Activated CD4-positive, alpha-beta T cell treated with anti-CD3 and anti-CD28 coated beads for 48 hours (primary cell): ENCODE measurements at places on chromosomes 2 and 18.

DNA sequence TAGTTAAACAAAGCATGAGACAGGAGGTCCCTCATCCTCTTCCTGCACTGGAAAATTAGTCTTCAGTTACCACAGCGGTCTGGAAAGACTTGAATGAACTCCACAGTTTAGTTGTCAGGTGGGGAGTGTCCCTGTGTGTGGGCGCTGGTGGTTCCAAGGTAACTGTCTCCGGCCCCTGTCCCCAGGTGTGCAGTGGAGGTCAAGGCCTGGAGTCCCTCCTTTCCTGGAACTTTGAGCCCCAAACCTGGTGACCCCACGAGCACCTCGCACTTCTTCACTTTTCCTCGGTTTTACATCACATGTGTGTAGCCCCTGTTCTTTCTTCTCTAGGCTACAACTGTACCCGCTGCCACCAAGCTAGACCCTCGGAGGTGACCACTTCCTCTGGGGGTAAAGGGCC lies 28.0 kb upstream of the INHBB start:
- DNase-seq = no peak

- no peak for DNase-seq
Observed at GRCh38 chr2:177335917-177336450, 56.6 kb upstream of the AGPS start.

DNA sequence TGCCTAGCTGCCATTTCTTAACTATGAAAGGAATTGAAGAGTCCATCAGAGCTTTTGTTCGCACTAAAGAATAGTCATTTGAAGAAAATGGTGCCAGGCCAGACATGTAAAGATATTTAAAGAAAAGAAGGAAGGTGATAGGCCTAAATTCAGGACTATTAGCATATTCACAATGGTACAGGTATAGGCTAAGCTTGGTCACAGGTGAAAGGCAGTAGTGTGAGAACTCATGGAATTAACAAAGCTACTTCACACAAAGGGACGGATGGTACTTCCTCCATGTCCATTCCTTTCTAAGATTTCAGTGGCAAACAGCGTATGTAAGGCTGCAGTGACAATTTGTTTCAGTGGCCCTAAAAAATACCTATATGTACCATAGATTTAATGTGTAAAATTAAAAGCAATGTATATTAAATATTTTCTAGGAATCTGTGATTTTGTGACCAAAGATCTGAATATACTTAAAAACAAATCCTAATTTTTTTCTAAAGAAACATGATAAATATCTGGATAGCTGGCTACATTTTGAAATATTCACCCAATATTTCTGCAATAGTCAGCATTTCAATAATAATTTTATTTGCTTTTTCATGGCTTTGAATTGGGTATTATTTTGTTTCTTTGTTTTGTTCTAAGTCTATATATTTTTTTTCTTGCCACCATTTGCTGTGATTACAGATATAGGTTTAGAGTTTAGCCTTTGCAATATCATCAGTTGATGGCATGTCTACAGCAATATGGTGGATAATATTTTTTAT lies 116.1 kb downstream of the CAMKMT start:
- DNase-seq = no peak

GRCh38 chr18:10315522-10315921 lies 138.9 kb upstream of the APCDD1 start:
- no peak for DNase-seq

DNA sequence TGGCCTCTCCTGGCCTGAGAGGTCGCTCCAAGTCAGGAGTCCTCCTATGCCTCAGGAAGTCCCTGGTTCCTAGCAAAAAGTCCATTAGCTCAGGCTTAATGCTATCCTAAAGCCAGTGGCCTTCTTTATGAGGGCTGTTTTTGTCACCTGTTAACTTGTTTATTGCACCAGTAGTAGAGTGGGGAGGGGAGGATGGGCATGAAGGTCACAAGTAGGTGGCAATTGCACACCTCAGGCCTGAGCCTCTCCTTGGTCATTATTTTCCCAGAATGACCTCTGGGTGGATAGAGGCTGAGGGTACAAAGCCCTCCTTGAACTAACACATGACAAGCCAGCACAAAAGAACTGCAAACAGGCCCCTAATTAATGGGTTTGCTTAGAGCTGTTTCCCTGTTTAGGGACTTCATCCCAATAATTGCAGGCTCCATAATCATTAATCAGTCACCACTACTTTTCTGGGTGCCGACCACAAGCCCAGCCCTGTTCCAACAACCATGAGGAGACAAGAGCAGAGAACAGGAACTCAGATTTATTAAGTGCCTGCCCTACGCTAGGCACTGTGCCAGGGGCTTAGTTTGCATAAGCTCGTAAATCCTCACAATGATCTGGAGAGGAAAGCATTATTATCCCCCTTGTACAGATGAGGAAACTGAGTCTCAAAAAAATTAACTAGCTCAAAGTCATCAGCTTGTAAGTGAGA lies 123.0 kb upstream of the PKDCC start:
- no peak for DNase-seq

DNA sequence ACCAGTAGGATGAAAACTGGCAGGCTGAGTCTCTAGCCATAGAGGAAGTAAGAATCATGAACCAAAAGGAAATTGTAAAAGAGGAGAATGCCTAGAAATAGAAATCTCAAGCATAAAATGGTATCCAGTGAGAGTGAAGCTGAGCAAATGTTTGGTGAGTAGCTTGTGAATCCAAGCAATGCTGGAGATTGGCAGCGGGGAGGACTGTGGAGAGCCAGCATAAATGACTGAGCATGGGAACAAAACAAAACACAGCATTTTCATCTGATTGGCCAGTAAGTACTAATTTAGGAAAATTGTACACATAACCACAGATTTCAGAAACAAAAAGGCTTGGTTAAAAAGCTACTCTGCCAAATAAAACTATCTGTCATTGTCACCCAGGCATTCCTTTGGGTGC lies 390.0 kb downstream of the STK39 start:
- no peak for DNase-seq

DNA sequence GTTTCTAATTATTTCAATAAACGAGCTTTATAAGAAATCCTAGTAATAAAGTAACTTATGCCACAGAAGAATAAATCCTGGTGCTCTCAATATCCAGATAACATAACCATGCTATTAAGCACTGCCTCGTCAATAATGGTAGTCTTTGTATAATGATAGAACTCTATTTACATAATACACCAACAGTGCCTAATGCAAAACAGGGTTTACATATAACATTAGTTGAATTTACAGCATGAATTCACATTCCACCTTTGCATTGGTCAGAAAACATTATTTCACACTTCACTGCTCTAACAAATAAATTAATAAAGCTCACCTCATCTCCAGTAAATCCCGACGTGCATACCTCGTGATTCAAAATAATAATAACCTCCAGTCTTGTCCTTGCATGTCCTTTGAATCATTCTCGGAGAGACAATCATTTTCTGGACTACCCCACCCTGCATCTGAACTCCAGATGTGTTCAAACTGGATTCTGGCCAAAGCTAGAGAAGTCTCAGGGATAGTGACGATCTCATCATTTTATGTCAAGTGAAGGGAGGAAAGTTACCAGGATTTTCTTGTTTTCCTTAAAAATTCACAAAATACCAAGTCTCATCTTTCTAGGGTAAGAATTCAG lies 189.2 kb downstream of the NCKAP5 start:
- DNase-seq = no peak

GRCh38 chr2:119879502-119879901 lies 119.8 kb downstream of the PTPN4 start:
- no peak for DNase-seq

GRCh38 chr2:68689553-68690537 lies 44.8 kb upstream of the ARHGAP25 start:
- peak; percentile 35 for DNase-seq

- peak; percentile 48 for DNase-seq
Observed at GRCh38 chr2:135913727-135914365, 37.6 kb upstream of the MCM6 start.

DNA sequence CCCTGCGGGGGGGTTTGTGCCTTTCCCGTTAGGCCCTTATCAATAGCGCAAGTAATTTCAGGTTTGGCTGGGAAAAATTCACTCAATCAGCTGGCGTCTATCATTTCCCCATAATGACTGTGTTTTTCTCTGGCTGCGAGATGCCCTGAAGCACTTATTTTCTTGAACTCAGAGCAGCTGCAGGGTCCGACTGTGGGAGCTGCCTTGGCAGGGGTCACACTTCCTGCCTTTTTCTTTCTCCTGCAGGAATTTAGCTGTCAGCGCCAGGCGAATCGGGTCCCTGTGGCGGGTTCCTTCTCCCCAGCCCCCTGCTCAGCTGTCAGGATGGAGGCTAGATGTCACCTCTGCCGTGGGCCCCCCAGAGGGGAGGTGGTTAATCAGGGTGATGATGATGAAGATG lies 81.3 kb upstream of the HPCAL1 start:
- no peak for DNase-seq

- no peak for DNase-seq
Observed at GRCh38 chr2:65525616-65526231, 93.3 kb upstream of the SPRED2 start.

GRCh38 chr2:17287183-17287582 lies 231.1 kb downstream of the RAD51AP2 start:
- DNase-seq = no peak

GRCh38 chr2:26649322-26649721 lies 8.2 kb upstream of the CIB4 start:
- no peak for DNase-seq

- no peak for DNase-seq
Observed at GRCh38 chr2:234526711-234527110, 29.8 kb upstream of the ARL4C start.

DNA sequence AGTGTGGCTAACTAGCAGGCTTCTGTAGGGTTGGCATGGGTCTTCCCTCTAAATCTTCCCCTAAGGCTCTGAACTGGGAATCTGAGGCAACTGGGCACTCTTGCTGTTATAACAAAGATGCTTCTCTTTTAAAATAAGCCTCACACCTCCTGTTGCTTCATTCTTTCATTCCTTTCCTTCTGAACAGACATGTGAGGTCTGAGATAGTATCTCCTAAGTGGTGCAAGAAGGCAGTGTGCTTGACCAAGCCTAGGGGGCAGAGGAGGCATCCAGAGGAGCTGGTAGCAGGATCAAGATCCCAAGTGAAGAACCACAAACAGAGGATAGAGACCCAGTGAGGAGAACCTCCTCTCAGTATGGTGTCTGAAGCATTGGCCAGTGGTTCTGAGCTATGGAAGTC lies 90.9 kb downstream of the TTC27 start:
- no peak for DNase-seq
